Pancreas (tissue), 10 donors: ENCODE measurements at places on chromosomes 16 and 17.

DNA sequence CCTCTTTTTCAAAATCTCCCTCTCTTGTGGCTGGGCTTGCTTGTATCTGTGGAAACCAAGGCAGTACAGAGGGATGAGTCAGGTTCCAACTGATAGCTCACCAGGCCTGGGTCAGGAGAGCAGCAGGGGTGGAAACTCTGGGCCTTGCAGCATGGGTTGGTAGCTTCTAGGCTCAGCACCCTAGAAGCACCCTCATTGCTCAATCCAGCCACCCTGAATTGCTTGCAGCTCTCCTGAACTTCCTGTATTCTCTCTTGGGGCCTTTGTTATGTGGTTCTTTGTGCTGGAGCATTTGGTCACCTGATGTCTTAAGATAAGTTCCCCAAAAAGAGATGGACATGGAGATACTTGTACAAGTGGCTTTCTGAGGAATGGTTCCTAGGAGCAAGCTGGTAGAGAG is 169.4 kb downstream of the IRX5 start:
- no peak for DNase-seq

DNA sequence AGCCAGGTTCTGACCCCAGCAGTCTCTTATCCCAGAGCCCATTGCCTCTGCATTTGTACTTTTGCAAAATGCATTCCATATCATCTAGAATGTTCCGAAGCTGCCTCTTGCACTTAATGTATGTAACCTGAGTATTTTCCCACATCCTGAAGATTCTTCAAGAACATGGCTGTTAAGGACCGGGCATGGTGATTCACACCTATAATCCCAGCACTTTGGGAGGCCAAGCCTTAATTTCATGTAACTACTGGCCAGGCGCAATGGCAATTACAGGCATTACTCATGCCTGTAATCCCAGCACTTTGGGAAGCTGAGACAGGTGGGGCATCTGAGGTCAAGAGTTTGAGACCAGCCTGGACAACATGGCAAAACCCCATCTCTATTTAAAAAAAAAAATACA is 31.7 kb upstream of the GAN start:
- no peak for DNase-seq

GRCh38 chr16:47316442-47317015 is 144.3 kb downstream of the ITFG1 start:
- DNase-seq, result no peak

DNA sequence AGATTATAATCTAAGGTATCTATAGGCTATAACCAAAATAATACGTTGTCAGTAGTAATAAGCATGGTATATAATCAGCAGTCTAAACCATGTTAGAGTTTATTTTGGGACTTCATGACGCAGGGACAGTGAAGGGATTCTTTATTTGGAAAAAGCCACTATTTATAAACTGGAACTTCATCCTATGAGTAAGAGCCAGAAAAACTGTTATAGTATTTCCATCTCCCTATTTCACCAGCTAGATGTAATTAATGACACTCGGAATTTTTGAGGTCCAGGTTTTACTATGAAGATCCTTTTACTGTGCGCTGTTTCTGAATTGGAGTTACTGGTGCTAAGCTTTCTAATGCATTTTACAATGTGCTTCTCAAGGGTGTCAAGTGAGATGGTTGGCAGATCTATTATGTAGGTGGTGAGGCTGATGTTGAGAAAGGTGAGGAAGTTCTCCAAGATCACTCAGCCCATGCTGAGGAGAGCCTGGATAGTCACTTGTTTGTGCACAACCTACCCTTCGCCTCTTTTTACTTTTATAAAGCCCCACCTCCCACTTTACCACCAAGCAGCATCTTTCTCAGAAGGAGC is 149.3 kb downstream of the MSI2 start:
- DNase-seq, result no peak

DNA sequence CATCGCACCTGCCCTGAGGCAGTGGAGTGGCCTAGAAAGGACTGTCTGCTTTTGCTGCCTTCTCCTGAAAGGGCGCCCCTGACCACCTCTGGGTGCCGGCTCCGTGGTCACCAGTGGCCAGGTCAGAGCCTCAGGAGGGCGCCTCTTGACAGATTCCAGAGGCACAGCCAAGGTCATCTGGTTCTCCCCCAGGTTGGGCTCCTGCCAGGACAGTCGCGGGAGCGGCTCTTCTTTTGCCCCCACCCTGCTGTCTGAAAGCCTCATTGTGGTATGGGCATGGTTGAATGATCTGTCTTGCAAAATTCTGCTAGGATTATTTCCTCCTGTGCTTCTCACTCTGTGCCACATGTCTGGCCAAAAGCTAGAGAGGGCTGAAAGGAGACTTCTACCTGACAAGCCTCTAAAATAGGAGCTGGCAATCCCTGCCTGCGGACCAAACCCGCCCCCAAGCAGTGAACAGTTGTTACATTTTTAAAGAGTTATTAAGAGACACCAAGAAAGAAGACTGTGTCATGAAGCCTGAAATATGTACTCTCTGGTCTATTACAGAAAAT is 82.8 kb downstream of the SNX29 start:
- peak; percentile 28 for DNase-seq

- no peak for DNase-seq
Measured at GRCh38 chr17:76145231-76146052, 4.4 kb upstream of the FOXJ1 start.

DNA sequence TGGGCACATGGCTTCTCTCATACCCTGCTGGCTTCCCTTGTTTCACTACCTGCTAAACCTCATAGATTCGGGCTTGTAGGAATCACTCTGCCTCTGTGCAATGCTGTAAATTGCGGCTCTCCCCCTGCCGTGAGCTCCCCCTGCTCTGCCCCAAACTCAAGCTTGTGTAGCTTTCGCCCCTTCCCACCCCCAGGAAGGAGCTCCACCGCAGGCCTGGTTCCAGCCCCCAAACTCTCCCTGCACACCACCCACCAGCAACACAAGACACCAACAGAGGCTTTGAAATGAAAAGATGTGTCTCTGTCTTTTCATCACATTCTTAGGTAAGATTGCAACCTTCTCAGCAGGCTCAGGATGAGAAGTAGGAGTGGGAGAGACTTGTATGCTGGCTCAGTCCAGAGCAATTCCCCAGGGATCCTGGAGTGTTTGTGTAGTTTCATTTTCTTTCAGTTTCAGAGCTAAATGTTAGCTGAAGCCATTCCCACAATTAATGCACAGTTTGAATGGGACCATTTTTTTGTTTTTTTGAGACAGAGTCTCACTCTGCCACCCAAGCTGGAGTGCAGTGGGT is 14.2 kb downstream of the CX3CL1 start:
- no peak for DNase-seq

GRCh38 chr17:45384047-45384788 is 48.5 kb downstream of the ARHGAP27 start:
- no peak for DNase-seq

DNA sequence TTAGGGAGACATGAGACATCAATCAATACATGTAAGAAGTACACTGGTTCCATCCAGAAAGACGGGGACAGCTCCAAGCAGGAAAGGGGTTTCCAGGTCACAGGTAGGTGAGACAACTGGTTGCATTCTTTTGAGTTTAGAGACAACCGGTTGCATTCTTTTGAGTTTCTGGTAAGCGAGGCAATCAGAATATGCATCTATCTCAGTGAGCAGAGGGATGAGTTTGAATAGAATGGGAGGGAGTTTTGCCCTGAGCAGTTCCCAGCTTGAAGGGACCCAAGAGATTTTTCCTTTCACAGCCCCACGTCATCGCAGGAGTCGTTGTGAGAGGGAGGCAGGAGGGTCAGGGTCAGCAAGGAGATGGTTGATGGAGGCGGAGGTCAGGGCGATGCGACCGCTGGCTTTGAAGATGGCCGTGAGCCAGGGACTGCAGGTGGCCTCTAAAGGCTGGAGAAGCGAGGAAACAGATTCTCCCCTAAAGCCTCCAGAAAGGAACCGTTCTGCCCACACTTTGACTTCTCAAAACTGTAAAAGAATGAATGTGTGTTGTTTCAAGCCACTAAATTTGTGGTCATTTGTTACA is 36.5 kb downstream of the IRF8 start:
- no peak for DNase-seq

- no peak for DNase-seq
Measured at GRCh38 chr16:86558355-86559193, 3.5 kb upstream of the MTHFSD start.

- DNase-seq, result no peak
Measured at GRCh38 chr16:31460582-31461002, 1.3 kb downstream of the ARMC5 start.

DNA sequence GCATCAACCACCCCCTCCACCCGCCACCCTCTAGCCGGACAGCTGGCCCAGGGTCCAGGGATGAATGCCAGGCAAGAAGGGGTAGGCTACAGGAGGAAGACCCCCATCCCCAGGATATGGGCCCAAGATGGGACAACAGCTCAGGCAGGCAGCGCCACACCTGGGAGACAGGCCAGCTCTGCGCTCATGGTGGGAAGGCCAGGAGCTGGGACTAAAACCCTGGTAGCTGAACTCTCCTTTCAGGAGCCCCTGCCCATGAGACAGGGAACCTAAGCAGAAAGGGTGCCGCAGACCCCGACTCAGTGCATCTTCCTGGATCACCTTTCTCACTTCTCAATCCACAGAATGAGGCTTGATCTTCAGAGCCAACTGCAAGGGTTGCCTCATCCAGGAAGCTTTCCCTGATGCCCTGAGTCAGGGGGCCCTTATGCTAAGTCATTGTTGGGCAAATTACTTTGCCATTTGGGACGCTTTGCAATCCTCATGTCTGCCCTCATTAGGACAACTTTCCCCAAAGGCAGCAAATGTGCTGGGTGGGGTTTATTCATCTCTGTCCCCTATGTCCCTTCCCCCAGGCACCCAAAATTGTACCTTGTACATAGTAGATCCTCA is 9.0 kb downstream of the ZDHHC1 start:
- DNase-seq, result no peak

DNA sequence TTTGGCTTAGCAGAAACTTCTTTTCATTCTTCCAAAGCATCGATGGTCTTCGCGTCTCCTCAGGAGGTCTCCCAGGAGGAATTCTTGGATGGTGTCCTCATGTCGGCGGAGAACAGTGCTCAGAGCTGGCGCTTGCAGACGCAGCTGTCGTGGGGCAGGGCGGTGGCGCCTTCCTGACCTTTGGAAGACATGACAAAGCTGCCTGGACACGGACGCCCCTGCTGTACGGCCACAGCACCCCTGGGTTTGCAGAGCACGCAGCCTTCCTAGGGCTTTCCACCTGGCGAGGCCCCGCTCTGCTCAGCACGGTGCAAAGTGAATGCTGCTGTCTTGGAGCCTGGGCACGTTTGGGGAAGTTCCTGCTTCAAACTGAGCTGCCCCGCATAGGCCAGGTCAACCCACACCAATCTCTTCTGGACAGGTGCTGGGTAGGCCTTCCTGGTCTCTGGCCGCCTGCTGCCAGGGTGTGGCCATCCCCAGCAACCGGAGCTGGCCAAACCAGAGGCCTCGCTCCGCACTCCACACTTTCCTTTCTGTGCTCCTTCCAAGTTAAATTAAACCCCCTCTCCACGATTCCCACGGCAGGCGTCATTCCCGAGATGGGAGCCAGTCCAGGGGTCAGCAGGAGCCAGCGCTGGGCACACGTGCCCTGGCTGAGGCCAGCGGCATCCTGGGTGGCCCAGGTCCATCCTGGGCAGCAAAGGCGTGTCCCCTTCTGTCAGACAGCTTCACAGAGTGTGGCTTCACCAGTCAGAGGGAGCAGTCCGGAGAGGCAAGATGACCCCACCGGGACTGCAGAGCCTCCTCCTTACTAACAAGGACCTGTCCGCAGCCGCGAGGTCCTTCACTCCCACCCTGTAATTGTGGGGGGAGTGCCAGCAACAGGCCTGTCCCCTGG is 15.0 kb upstream of the KREMEN2 start:
- no peak for DNase-seq

GRCh38 chr16:88566158-88566557 is 4.0 kb upstream of the ZC3H18 start:
- DNase-seq, result no peak

DNA sequence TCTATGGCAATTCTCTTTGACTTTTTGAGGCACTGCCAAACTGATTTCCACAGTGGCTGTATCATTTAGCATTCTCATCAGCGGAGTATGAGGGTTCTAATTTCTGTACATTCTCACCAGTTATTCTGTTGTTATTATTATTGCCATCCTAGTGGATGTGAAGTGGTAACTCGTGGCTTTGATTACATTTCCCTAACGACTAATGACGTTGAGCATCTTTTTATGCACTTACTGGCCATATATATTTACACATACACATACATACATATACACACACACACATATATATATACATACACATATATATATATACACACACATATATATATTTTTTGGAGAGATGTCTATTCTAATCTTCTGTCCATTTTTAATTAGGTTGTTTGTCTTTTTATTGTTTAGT is 3.7 kb upstream of the MLYCD start:
- no peak for DNase-seq

DNA sequence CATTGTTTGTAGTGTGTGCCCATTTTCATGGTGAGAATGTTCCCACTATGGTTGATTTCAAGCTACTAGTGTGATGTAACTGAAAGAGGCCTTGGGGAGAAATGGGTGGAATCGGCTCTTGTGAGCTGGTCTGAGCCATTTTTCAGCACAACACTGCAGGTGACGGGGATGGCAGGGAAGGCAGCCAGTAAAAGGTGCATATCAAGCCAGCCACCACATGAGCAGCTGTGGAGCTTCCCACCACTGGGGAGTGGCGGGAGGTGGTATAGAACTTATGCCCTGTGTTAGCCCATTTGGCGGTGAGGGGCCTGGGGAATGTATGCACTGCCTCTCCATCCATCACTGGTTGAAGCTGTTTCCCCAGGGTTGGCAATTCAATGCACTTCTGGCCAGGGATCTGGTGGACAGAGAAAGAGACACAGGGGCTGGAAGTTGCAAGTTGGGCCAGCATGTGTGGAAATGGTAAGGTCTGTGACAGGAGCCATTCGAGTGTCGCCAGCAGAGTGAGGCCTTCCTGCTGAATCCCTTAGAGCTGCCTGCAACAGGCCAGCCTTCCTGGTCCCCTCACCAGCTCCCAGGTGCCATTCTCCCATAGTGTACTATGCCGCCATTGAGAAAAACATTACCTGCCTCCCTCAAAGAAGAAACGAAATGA is 31.7 kb upstream of the BRD7 start:
- DNase-seq, result peak; percentile 80

GRCh38 chr17:77892031-77892430 is 66.5 kb upstream of the TNRC6C start:
- DNase-seq, result no peak

DNA sequence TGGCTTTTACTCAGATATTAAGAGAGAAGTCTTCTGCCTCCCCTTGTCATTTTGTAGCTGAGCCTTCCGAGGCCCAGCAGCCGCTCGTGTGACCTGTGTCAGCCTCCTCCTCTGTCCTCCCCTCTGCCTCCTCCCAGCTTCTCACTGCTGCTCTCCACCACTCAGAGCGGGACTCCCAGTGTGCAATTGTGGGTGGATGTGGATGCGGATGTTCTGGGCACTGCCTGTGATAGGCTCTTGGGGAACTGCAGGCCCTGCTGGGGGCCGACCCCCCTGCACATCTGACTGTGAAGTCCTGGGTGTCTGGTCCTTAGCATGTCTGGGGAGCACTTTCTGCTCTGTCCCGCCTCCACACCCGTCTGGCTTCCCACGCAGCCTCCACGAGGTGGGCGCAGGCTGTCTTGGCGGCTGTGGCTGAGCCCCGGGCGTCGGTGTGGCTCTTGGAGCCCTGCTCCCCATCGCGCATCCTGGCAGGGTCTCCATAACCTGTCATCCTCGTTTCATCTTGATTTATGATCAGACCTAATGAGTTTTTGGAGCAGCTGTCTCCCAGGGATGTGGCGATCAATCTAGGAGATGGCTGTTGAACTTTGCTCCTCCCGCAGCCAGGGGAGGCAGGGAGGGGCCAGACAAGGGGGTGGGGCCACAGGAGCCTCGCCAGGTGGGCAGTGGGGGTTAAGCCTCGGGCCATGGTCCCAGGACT is 28.1 kb downstream of the GRIN2C start:
- no peak for DNase-seq
